Uterus (tissue), 4 donors: ENCODE measurements at places on chromosomes 13 and 19.

- no peak for DNase-seq
Observed at GRCh38 chr19:48487544-48487943, 18.4 kb downstream of the CYTH2 start.

GRCh38 chr13:43663474-43664090 is 123.2 kb downstream of the ENOX1 start:
- no peak for DNase-seq

GRCh38 chr19:5355076-5355475 is 14.5 kb upstream of the PTPRS start:
- DNase-seq: no peak

- no peak for DNase-seq
Observed at GRCh38 chr13:39023761-39024160, 14.1 kb downstream of the PROSER1 start.

DNA sequence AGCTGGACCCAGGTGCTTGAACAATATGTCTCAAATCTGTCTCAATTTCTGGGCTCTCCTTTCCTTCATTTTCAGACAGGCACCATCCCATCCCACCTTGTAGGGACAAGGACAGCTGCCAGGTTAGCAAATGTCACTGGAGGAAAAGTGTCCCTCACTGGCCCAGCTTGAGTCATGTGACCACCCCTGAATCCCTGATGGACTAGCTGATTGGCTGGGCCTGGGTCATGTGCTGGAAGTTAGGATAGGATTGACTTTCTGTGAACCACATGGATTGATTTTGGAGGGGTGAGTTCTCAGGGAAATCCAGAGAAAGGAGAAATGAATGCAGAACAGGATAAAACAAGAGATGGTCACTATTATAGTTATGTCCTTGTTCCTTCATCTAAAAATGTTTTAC is 28.2 kb upstream of the FXYD3 start:
- no peak for DNase-seq

DNA sequence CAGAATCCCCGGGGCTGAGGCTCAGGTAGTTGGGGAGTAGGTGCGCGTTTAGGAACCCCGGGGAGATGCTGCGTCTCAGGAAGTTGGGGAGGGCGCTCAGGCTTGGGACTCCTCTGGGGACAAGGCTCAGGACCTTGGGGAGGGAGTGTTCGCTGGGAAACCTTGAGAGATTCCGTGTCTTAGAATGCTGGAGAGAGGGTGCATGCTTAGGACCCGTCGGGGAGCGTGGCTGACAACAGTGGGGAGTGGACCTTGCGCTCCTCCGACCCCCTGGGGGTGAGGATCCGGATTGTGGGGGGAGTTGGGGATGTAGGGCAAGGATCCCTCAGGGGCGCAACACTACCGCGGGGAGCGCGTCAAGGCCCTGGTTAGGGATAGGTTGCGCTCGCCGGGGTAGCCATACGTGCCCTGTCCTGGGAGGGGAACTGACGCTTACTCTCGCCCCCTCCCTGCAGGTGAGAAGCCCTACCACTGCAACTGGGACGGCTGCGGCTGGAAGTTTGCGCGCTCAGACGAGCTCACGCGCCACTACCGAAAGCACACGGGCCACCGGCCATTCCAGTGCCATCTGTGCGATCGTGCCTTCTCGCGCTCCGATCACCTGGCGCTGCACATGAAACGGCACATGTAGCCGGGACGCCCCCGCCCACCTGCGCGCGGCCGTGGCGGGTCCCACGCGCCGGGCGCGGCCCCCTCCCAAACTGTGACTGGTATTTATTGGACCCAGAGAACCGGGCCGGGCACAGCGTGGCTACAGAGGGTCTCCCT is 2.0 kb downstream of the KLF2 start:
- no peak for DNase-seq

DNA sequence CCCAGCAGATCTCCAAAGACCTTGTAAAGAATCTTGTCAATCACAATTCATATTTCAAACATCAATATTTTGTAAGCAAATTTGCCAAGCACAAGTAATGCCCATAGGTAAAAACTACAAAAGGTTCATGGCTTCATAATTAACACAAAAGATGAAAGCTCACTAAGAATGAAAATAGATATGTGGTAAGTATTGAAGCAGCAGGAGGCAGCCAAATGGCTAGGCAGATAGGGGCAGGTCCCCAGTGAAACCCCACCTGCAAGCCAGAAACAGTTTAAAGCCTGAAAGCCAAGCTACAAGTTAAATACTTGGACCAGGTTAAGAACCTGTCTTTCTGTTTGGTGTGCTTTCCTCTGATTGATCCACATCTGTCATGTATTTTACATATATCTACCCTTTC is 942.6 kb upstream of the SPRY2 start:
- DNase-seq: no peak

- no peak for DNase-seq
Observed at GRCh38 chr13:87982400-87982799, 311.2 kb downstream of the SLITRK5 start.

DNA sequence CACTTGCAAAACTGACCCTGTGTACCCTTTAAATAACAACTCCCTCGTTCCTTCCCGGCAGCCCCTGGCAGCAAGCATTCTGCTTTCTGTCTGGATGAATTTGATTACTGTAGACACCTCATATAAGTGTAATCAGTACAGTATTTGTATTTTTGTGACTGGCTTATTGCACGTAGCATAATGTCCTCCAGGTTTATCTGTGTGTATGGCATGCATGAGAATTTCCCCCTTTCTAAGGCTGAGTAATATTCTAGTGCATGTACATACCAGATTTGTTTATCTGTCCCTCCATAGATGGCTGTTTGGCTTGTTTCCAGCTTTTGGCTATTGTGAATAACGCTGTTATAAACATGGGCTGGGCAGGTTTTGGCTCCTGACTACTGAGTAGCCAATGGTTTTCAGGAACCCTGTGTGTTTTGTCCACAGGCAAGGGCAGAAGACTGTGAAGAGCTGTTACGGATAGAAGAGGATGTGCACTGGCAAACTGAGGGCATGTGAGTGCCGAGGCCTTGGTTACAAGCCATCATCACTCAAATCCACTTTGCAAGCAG is 98.0 kb downstream of the ESD start:
- no peak for DNase-seq

DNA sequence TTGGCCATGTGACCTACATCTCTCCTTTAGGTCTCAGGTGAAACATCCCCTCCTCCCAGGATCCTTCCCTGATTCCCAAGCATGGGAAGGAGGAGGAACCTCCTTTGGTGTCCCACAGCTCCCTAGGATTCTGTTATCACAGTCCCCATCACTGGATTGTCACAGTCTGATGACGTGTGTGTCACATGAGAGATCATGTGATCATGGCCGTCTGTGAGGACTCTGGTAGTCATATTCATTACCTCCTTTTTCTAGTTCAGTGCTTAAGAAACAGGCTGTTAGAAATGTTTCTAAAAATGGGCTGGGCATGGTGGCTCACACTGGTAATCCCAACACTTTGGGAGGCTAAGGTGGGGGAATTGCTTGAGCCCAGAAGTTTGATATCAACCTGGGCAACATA is 3.0 kb downstream of the DHX34 start:
- DNase-seq: no peak

DNA sequence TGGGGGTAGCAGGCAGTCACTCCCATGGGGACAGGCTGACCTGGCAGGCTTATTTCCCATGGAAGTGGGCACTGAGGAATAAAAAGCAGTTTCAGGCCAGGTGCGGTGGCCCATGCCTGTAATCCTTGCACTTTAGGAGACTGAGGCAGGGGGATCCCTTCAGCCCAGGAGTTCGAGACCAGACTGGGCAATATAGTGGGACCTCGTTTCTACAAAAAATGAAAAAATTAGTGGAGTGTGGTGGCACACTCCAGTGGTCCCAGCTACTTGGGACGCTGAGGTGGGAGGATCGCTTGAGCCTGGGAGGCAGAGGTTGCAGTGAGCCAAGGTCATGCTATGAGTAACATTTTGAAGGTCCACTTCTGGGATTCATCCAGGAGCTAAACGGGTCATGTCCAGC is 6.0 kb downstream of the GJB2 start:
- DNase-seq: no peak

DNA sequence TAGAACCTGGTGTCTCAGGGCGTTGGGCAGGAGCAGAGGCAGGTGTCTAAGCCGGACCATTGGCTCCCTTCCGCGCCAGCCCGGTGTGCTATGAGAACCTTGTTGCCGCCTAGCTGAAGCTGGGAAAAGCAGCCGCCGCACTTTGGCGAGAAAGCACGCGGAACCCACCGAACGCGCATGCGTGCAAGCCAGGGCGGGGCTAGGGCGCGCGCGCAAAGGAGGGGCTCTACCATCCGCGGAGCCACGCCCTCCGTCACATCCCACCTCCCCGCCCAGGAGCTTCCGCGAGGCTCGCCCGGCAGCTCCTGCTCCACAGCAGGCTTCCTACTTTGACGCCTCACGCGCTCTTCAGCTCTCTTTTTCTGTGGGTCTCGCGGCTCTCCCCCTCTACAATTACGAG is 51.3 kb downstream of the WDR87 start:
- no peak for DNase-seq

- DNase-seq: peak; percentile 70
Observed at GRCh38 chr19:49113762-49114629, at the start of gene LIN7B. TSS of gene LIN7B (plus strand) at chr19:49114370. CDS start at chr19:49114405, 35 bp downstream.

DNA sequence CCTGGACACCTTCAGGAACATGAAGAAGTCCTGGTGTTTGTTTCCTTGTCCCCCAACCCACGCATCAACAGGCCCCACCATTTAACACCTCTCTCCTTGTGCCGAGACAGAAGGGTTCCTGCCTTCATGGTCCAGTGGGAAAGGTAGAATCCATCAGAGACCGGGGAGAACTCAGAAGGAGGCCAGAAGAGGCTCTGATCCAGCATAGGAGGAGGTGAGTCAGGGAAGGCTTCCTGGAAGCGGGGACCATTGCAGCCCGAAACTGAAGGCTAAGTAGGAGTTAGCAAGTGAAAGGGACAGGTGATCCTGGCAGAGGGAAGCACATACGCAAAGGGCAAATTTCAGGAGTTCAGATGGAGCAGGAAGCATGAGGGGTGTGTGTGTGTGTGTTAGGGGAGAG is 484 bp downstream of the ICAM3 start:
- no peak for DNase-seq

DNA sequence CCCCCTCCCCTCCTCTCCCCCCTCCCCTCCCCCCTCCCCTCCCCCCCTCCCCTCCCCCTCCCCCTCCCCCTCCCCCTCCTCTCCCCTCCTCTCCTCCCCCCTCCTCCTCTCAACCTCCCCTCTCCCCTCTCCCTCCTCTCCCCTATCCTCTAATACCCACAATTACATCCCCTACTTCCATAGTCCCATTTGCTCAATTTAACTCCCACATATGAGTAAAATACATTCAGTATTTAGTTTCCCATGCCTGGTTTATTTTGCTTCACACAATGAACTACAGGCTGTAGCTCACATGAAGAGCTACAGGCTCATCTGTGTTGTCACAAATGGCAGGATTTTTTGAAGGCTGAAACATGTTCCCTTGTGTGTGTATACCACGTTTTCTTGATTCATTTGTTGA is 6.9 kb downstream of the NLRP5 start:
- no peak for DNase-seq

GRCh38 chr19:801861-802497 is 4.7 kb downstream of the PTBP1 start:
- peak; percentile 52 for DNase-seq

DNA sequence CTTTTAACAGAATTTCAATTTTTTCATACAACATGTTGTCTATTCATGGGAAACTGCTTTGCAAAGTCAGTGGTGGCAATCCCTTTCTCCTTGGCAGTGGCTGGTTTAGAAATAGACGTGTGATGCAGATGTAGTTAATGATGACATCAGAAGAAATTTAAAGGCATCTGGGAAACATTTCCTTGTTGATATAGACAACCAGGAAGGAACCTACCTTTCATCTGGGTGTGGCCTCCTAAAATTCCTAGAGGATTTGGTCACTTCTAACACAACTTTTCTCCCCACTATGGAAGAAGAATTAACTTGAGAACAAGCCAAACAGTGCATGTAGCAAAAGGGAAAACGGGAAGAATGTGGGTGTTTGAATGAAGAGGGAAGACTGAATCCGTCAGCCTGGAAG is 102.8 kb downstream of the EFNB2 start:
- DNase-seq: no peak

DNA sequence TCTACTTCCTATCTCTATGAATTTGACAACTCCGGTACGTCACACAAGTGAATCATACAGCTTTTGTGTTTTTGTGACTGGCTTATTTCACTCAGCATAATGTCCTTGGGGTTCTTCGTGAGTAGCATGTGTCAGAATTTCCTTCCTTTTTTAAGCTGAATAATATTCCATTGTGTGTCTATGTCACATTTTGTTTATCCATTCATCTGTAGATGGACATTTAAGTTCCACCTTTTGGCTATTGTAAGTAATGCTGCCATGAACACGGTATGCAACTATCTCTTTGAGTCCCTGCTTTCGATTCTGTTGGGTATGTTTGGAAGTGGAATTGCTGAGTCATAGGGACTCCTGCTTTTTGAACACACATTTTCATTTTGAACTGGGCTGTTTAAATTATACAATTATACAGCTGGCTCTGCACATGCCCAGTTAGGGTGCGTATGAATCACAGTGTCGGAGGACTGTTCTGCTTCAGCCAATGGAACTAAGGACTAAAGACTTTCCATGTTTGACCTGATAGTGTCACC is 43.0 kb upstream of the C13orf42 start:
- no peak for DNase-seq

DNA sequence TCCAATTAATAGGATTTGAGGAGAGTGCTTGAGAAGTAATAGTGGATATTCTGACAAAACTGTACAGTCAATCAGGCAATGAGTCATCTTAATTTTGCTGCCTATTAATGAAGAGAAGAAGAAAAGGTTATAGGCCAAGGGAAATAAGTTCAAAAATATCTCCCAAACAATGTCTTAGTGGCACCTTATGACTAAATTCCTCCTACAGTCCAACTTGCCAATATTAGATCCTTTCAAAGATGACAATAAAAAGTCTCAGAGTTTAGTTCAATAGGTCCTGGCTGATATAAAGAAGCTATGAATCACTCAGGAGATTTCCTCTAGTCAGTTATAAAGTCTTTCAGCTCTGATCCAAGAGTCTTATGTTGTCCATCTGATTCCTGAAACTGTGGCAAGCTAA is 27.9 kb downstream of the UGGT2 start:
- no peak for DNase-seq

DNA sequence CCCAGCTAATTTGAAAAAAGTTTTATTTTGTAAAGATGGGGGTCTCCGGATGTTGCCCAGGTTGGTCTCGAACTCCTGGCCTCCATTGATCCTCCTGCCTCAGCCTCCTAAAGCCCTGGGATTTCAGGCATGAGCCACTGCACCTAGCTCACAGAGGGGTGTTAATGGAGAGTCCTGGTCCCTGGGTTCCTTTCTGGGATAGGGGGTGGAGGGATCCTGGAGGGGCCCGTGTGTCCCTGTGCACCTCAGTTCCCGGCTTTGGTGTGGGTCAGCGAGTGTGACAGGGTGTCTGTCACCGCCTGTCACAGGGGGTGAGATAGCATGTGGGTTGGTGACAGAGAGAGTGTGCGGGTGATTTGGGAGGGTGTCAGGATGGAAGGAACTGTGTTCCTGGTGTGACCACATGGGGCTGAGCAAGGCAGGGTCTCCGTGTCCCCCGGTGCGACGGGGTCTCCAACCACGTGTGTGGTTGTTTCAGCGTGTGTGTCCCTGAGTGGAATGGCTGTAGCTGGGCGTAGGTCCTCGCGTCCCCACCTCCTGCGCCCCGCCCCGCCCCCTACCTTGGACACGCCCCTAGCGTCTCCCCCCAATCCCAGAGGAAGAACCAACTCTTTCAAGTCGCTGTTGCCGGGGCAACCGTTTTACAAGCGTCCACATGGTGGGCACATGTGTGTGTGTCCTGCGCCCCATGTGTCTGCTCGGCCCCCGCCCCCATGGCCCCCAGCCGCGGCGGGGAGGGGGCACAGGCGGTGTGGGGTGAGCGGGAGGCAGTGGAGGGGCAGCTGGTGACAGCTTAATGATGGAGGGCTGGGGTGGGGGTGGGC is 2.9 kb upstream of the NRTN start:
- DNase-seq: no peak
